ENCODE measurements at places on chromosomes 2 and 18.

- DNase-seq = no peak
These were observed 570.4 kb downstream of the CCDC85A start for GRCh38 chr2:56754066-56754615.

DNA sequence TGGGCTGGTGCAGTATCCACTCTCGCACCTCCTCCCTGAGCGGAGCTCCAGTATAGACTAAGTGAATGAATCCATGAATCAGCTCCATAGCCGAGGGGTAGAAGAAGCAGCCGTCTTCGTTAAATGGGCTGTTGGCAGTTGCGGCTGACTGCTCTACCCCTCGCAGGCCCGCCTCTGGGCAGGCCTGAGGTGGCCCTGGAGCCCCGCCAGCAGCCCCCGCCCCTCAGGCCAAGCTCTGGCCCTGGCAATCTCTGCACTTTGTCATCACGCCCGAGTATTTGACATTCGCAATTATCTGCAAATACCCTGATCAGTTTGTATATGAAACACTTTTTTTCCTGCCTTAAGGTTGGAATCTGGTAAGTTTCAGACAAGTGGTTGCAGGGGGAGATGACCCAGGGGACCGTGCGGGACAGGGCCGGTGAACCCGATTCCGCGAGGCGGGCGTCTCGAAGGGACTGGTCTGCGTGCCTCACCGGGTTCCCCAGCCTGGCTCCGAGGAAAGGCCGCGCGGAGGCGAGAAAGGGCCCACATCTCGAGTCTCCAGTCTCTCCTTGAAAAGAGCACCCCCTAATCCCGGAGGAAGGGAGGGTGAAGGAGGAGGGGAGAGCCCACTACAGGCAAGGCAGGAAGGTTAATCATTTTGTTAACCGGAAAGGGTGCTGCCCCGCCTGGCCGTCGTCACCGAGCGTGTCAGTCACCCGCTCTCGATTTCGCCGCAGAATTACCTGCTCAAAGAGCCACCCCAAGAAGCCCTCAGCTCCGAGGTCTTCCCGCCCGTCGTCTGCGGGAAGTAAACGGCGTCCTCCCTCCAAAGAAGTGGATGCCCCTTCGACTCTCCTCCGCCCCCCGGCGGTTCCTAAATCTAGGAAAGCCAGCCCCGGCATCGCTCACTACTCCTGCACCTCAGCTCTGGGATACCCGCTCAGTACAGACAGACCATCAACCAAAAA lies 11.1 kb upstream of the SATB2 start:
- DNase-seq = no peak

DNA sequence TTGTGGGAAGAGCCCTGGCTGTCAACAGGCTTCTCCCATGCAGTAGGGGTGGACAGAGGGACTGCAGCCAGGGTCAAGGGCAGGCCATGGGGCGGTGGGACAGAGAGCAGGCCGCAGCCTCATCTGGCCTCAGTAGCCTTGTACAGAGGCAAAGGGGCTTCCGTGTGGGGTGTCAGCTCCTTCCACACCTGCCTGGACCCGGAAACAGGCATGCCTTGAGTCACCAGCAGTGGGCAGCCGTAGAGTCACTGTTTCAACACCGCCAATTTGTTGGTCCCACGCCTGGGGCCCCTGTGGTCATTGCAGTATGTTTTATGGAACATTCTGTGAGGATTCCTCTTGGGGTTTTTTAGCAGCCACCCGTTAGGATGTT lies 173.0 kb downstream of the SMAD7 start:
- no peak for DNase-seq

DNA sequence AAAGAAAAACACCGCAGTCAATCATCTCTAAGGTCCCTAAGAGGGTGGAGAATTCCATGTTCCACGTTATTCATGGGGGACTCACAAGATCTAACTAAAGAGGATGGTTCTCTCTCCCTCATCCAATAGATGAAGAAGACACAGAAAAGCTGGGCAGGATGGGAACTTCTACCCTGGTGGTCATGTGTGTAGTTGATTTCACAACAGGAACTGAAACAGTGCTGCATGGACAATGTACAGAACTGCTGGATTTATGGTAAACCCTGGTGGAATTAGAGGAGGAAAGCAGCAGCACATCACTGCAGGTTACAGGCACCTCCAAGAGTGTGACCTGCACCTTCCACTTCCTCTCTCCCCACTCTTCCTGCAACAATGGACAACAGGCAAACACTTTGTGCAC lies 31.4 kb downstream of the FECH start:
- no peak for DNase-seq

GRCh38 chr2:241289053-241289452 lies 26.4 kb downstream of the HDLBP start:
- no peak for DNase-seq
